Mesenteric fat pad (tissue), 1 donor: ENCODE measurements at places on chromosomes 2 and 18. TPM values are rescaled to one million over a fixed set of nuclear protein-coding genes. Genes with fewer than 3 reads are reported as not detected.

DNA sequence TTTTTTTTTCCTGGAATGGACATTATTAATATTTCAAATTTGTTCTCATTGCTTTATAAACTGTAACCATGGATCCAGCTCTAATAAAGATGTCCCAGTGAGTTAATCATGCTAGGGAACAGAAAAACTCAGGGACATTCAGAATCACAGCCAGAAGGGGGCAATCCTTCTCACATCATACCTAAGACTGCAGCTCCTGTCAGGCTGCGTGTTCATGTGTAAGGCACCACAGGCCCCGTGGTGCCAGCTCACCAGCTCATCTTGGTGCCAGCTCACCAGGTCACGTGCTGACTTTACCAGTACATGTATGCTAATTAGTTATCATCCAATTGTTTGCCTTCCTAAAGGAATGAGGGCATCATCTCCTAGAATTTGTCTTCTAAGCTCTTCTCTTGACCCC lies 84.7 kb upstream of the NEDD4L start:
- no peak for DNase-seq

- DNase-seq, result no peak
Measured at GRCh38 chr2:152033011-152033925, 65.6 kb downstream of the CACNB4 start.

DNA sequence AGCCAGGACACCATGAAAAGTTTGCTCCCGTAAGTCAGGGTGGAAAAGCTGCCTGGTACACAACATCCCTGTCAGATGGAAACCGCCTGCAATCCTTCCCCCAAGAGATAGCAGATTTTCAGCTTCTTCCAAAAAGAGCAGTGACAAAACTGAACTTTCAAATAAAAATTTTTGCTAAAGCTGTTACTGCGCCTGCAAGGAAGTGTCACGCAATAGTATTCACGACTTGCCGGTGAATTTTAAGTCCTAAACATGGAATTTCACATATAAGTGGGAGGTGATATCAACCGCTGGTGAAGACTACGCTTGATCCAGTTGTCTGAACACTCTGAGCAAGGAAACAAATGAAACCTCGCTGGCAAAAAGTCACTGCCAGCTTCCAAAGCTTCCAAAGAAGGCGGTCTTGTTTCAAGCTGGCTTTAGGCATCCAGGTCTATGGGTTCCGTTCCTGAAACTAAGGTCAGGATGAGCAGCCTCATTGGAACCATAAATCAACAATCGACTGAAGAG lies 2.8 kb downstream of the COL6A3 start:
- DNase-seq, result no peak

DNA sequence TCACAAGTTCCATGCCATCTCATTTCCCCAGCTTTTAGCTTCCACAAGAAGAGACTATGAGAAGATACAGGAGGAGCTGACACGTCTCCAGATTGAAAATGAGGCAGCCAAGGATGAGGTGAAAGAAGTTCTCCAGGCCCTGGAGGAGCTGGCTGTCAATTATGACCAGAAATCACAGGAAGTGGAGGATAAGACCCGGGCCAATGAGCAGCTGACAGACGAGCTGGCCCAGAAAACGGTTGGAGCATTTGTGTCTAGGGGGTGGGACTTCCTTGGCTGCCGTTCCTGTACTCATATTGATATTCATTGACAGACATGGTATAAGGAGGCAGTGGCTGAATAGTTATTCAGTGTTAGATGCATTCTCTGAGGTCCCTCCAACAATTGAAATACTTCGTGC lies 57.2 kb upstream of the LYPD6B start:
- DNase-seq, result no peak

DNA sequence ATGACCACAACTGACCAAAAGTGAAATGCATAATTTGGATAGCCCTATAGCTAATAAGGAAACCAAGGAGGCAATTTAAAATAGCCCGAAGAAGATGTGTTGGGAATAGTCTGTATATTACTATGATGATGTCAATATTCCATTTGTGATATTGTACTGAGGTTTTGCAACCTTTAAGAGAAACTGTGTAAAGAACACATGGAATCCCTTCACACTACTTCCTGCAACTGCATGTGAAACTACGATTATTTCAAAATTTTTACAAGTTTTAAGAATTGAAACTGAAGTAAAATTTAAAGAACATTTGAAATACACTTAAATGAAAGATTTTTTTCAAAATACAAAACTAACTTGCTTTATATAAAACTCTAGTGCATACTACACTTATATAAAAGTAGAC lies 504.3 kb upstream of the ID2 start:
- DNase-seq, result no peak

GRCh38 chr2:12032975-12033374 lies 286.5 kb downstream of the LPIN1 start:
- DNase-seq, result no peak

GRCh38 chr2:101500180-101500579 lies 25.3 kb upstream of the RFX8 start:
- no peak for DNase-seq

DNA sequence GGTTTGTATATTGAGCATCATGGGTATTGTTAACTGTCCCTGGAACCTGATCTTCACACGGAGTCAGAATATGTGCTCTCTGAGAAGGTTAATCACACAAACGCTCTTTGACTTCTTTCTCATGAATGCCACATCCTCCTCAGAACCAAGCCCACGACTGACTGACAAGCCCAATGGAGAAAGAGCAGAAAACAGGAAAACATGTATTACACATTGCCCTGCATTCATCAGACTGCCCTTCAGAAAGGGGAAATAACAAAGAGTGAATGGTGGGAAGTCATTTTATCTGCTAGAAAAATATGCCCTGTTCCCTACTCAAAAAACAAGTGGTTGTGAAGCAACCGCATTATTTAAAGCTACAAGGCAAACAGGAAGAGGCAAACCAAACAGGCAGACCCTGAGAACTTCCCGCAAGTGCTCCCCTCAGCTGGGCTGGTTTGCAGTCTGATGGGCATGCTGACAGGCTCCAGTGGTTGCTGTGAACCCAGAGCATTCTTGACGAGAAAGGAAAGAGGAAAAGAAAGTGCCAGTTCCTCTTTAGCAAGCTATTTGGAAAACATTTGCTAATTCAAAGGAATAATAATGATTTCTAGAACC lies 172.9 kb upstream of the SETBP1 start:
- no peak for DNase-seq

- no peak for DNase-seq
Measured at GRCh38 chr2:179703702-179704101, 157.7 kb downstream of the ZNF385B start.

DNA sequence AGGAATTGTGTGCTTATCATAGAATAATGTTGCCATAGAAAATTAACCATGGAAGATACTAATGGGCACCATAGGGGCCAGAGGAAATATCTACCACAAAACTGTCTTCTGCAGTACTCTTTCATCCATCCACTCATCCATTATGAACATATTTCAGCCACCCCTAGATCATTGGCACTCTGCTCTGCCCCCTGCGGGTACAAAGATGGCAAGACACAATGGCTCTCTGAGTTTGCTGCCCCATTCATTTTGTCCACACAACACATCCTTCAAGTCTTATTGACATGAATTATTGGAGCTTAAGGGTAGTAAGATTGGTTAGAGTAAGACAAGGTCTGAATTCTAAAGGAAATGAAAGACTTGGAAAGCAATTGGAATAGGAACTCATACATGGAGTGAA lies 1224.7 kb upstream of the CELF4 start:
- no peak for DNase-seq

TMEM37 gene
- total RNA-seq, result 56.4 TPM

SCYGR3 gene
- not detected for total RNA-seq

IL36RN gene
- total RNA-seq, result not detected

KIF1A gene
- not detected for total RNA-seq

TRIM43 gene
- total RNA-seq, result not detected

NLRC4 gene
- total RNA-seq, result 7.9 TPM

CD207 gene
- total RNA-seq, result 0.29 TPM
